ENCODE measurements at places on chromosomes 4 and X.

GRCh38 chrX:42783451-42783850, 5.5 kb upstream of the PPP1R2C start:
- DNase-seq = no peak

GRCh38 chr4:141702472-141703182, 66.2 kb downstream of the IL15 start:
- no peak for DNase-seq

GRCh38 chrX:63664083-63664482, 120.9 kb downstream of the ARHGEF9 start:
- no peak for DNase-seq

- DNase-seq = no peak
Measured at GRCh38 chrX:19661961-19662360, 146.7 kb upstream of the MAP3K15 start.

DNA sequence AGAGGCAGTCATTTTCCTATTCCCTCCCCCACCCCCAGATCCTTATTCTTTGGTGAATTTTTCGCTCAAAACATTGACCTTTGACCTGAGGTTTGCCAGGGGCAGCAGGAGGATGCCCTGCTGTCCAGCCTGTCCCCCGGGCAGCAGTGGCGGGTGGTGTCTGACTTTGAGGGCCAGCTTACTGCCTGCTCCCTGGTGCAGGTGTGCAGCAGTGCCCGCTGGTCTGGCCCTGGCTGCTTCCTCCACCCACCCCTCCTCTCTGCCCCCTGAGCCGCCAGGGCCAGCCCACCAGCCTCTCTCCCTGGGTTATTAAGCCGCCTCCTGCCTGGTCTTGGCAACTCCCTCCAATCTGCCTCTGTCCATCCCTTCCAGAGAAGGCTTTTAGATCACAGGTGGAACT, 40.8 kb upstream of the GRPEL1 start:
- no peak for DNase-seq

DNA sequence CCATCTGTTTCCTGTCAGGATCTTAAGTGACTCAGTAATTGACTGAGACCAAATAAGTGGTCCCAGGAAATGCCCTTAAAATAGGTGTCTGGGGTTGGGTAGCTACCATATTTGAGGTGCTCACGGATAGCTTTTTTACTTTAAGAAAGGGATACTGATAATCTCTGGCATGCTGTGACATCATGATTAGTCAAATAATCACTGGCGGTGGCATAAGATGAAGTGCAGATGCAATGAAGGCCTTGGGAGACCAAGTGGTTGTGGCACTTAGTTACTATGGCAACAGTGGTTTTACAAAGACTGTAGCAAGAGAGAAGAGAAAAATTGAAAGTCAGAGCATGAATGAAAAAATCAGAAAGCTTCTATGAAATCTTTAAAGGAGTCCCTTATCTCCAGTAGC, 114.5 kb upstream of the SLIT2 start:
- DNase-seq = no peak

- DNase-seq = no peak
Measured at GRCh38 chrX:108299704-108300103, 138.5 kb downstream of the COL4A6 start.

DNA sequence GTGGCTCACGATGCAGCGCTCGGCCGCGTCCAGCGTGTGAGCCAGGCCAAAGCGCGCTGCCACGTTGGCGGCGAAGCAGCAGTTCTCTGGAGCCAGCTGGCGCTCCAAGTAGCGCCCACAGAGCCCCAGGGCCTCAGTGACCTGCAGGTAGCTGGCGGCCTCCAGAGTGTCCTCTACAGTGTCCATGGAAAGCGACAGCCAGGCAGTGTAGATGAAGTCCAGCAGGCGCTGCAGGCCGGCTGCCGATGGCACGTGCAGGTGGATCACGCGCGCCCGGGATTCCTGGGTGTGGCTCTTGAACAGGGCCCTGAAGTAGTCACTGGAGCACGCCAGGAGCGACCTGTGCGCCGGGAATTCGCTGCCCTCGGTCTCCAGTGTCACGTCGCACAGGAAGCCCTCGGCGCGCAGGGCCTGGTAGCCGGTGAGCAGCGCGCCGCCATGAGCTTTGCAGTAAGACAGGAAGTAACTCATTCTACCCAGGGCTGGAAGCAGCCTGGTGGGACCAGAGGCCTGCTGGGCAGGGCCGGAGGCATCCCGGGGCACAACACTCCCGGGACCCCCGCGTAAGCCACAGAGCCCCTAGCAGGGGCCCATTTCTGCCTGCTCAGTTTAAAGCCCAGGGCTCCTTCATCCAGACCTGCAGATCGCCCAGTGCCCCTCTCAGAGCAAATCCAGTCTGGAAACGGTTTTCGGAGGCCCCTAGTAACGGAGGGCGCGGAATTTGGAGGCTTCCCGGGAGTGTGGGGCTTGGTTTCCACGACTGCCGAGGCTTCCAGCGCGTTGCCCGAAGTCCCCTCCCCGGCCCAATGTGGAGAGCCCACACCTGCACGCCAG, 595 bp downstream of the KLHL34 start:
- no peak for DNase-seq

- DNase-seq = no peak
Measured at GRCh38 chr4:139606103-139606502, 50.1 kb upstream of the SETD7 start.

All from activated T-cell treated with anti-CD3 and anti-CD28 coated beads for 4 hours (primary cell).